Activated T-helper 1 cell treated with Interleukin-2 at 50 U/mL for 16 hours (primary cell): ENCODE measurements at places on chromosomes 5 and 9.

GRCh38 chr9:79489261-79490000 lies 82.3 kb upstream of the TLE4 start:
- no peak for DNase-seq

DNA sequence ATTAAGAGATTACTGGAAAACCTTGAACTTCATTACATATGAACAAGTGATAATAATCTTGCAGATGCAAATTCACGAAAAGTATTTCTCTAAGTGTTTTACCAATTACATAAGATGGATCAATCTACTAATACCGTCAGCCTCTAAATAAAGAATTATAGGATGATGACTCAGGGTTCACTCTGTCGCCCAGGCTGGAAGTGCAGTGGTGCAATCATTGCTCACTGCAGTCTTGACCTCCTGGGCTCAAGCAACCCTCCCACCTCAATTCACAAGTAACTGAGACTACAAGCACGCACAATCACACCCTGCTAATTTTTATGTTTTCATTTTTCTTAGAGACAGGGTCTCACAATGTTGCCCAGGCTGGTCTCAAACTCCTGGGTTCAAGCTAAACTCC lies 56.1 kb downstream of the CHD1 start:
- no peak for DNase-seq

DNA sequence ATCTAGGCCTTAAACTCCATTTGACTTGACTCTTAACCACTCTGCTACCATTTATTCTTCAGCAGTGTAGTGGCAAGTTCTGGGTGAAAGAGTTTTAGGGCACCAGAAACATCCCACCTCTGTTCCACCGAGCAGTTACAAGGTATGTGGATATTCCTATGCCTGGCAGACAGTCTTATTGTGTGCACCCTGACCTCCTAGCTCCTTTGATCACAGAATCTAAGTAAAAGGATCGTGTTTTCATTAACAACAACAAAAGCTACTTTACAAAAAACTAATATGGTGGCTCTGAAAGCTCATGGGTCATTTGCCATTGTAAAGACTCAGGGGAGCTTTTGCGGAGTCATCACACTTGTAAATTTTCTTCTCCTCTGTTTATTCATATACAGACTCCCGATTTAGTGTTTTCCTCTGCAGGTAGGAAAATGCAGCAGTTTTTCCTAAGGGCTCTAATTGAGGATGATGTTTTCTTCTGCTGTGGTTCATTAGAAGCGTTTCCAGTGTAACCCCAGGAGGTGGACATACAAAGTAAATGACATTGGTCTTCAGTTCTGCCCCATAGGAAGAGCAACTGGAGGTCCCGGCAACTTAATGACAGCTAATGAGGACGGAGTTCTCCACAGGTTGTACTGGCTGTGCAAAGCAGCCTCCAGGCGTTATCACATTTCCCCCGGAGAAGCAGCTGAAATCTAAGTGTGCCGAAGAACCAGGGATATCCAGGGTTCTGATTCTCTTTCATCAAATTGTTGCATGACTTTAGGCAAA lies 78.2 kb downstream of the ATP10B start:
- no peak for DNase-seq

DNA sequence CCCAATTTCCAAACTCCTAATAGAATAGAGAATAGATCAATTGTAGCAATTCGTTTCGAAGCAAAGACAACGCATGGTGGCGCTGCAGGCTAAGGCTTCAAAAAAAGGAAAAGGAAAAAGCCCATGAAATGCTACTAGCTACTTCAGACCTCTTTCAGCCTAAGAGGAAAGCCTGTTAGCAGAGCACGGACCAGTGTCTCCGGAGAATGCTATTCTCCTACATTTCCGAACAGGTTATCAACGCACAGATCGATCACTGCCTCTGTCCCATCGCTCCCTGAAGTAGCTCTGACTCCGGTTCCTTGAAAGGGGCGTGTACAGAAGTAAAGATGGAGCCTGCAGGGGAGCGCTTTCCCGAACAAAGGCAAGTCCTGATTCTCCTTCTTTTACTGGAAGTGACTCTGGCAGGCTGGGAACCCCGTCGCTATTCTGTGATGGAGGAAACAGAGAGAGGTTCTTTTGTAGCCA lies at the start of gene PCDHB15:
Gene PCDHB15 (plus strand): TSS at position 146 of the 468 bp plus-strand sequence. CDS start 184 bp downstream, at position 330.
- DNase-seq: no peak

DNA sequence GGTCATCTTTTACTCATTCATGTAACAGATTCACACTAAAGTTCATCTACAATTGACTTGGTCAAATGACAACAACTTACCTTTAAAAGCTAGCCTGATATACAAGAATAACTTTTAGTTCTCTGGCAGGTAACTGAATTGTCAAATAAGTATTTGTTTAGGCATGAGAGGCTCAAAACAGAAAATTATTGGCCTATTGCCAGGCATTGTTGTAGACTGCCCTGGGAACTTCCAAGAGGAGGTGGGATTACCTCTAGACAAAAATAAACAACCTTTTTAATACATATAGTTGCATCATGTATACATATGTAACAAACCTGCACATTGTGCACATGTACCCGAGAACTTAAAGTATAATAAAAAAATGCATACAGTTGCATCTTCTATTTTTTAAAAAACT lies 18.2 kb upstream of the SLCO4C1 start:
- DNase-seq: no peak

DNA sequence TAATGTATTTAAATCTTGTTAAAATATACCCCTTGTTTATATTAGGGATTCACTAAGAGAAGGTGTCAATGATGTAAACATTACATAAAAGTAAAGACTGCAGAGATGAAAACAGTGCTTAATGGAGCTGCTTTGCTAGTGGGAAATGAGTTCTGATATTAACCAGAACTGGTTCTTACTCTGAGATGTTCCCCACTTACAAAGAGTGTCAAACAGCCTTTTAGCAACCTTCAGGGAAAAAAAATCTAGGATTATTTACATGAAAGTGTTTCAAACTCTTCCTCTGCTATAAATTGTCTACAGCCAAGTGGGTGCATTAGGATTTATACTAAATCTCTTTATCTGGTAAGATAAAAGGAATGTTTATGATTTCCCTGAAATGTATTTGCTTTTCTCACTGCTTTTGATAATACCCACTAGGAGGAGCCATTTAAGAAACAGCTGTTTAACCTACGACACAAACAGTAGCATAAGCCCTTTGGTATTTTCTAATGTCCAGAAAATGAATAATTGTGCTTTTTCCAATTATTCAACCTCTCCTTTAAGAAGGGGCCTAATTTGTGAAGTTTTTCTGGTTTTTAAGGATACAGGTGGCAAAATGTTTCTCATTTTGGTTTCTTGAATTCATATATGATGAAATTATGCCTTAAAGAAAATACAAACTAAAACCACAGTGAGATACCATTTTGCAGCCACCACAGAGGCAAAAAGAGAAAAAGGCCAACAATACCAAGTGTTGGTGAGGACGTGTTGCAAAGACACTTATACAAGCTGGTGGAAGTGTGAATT lies 186.3 kb downstream of the TLE4 start:
- no peak for DNase-seq

GRCh38 chr5:58117542-58117941 lies 342.3 kb downstream of the PLK2 start:
- no peak for DNase-seq

GRCh38 chr9:99808454-99808853 lies 13.2 kb upstream of the NR4A3 start:
- DNase-seq: no peak

GRCh38 chr9:86389628-86390027 lies 35.4 kb upstream of the TUT7 start:
- DNase-seq: no peak

DNA sequence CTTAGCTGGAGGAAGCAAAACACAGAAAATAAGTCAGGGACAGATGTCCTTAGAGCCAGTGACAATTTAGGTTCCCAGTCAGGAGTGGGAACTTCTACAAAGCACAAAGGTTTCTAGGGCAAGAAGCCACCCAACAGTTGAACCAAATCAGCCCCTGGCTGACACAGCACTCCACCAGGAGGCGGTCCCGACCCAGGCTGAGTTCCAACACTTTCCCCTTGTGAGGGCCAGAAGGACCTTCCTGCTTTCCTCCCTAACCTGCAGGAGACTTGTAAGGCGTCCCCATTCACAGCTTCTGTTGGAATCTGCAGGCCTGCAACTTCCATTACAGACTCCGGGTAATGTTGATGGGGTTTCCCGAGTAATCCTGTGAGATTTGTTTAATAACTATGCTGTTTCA lies 416.4 kb upstream of the IRX1 start:
- DNase-seq: no peak

GRCh38 chr5:100691548-100691947 lies 156.4 kb downstream of the FAM174A start:
- no peak for DNase-seq

DNA sequence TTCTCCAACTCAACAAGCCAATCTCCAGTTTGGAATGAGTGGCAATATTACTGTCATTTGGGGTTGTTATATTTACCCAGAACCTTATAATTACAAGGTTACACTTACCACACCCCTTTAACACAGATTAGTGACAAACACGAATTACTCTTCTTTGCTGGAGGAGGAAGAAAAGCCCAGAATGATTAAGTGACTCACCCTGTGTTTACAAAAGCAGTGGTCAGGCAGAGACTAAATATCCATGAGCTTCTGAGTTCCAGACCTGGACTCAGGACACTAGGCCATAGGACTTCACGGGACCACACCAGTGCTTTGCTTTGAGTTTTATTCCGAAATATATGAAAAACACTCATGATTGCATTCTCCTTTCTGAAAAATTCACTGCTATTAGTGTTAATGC lies 370.8 kb downstream of the TLE1 start:
- DNase-seq: no peak

DNA sequence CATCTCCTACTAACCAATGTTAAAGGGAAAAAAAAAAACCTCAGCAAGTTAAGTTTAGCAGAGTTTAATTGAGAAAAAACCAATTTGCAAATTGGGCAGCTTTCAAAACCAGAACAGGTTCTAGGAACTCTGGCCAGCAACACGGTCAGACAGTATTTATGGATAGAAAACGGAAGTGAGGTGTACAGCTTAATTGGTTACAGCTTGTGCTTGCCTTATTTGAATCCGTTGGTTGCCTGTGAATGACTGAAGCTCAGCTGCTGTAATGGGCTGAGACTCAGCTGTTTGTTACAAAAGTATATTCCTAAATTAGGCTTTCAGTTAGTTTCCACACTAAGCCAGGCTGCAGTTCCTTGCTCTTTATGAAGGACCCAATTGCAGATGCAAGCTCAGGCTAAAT lies 217.0 kb downstream of the SREK1 start:
- DNase-seq: no peak

DNA sequence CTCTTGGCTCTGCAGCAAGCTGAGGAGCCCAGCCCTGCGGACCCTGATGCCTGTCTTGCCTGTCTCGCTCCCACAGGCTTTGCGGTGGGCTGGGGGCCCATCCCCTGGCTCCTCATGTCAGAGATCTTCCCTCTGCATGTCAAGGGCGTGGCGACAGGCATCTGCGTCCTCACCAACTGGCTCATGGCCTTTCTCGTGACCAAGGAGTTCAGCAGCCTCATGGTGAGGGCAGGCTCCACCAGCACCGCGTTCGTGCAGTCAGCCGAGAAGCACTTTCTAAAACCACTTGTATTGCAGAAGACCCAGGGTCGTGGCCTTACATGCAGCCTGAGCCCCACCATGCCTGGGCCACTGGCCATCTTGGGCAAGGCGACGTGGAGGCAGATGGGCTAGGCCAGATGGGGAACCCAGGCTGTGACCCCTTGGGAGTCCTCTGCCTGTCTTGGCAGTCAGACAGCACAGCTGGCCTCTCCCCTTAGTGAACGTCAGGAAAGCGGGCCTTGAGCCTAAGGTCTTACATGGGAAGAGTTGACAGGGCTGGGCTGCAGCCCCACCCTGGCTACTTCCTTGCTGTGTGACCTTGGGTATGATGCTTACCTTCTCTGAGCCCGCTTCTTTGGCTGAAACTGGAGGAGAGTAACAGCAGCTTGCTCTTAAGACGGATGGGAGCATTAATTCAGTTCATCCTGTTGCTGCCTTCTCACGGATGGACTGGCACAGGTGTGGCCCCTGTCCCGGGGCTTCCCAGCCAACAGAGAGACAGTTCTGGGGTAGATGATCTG lies 8.6 kb downstream of the SLC2A8 start:
- no peak for DNase-seq

DNA sequence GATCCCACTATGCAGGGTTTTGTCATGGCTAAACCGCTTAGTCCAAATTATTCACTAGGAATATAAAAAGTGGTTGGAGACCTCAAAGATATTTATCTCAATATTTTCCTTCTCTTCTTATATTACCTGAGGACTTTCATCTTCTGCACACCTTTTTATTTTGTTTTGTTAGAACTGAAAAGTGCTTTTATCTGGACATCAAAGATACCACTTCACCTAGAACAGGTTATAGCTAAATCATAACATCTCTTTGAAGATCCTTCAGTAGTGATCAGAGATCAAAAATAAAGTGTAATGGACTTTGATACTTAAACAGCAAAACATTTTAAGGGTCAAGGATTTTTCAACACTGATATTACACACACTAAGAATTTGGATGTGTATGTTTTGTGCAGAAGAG lies 160.2 kb downstream of the MCTP1 start:
- no peak for DNase-seq
